Glomerular endothelial cell (primary cell): ENCODE measurements at places on chromosomes 5 and 9. TPM values are rescaled to one million over a fixed set of nuclear protein-coding genes. Genes with fewer than 3 reads are reported as not detected.

The RANBP6 gene
- 25.3 and 30.7 TPM in 2 replicates for total RNA-seq

The KDM3B gene
- 41.2 and 44.0 TPM in 2 replicates for total RNA-seq

The OR1J2 gene
- total RNA-seq, result not detected in 2 replicates

The UBE2QL1 gene
- not detected in 2 replicates for total RNA-seq

The ANKRD31 gene
- 0.15 TPM in 1 of 2 replicates, not detected in the other for total RNA-seq

The RANBP17 gene
- 11.4 and 12.9 TPM in 2 replicates for total RNA-seq

The NIM1K gene
- 0.05 TPM in 1 of 2 replicates, not detected in the other for total RNA-seq

The PCDHB9 gene
- total RNA-seq, result 0.15 and 0.41 TPM in 2 replicates

The RANBP3L gene
- total RNA-seq, result not detected in 2 replicates

The ENTREP1 gene
- total RNA-seq, result 5.7 and 11.8 TPM in 2 replicates

The MEGF10 gene
- 3.6 and 15.5 TPM in 2 replicates for total RNA-seq

The SHOC1 gene
- total RNA-seq, result 0.06 TPM in 1 of 2 replicates, not detected in the other

The GNG10 gene
- 50.9 and 65.7 TPM in 2 replicates for total RNA-seq

The PCDHB5 gene
- 2.5 and 4.1 TPM in 2 replicates for total RNA-seq

The CARTPT gene
- total RNA-seq, result not detected in 2 replicates

The HCN1 gene
- total RNA-seq, result not detected in 2 replicates

The FOCAD gene
- 36.1 and 65.2 TPM in 2 replicates for total RNA-seq

The GAS1 gene
- total RNA-seq, result 2.3 and 5.0 TPM in 2 replicates

The GLRX gene
- total RNA-seq, result 36.3 and 64.0 TPM in 2 replicates

The ROR2 gene
- 0.12 and 0.15 TPM in 2 replicates for total RNA-seq

The FOXD4L3 gene
- not detected in 2 replicates for total RNA-seq
